GM23338 (cell line): ENCODE measurements at places on chromosomes 12 and 14. TPM values are rescaled to one million over a fixed set of nuclear protein-coding genes. Genes with fewer than 3 reads are reported as not detected.
A peak's percentile ranks its signal among the peaks of the same experiment; 100 is the strongest.

GRCh38 chr14:55075628-55076175, 24.3 kb downstream of the MAPK1IP1L start:
- no peak for DNase-seq

DNA sequence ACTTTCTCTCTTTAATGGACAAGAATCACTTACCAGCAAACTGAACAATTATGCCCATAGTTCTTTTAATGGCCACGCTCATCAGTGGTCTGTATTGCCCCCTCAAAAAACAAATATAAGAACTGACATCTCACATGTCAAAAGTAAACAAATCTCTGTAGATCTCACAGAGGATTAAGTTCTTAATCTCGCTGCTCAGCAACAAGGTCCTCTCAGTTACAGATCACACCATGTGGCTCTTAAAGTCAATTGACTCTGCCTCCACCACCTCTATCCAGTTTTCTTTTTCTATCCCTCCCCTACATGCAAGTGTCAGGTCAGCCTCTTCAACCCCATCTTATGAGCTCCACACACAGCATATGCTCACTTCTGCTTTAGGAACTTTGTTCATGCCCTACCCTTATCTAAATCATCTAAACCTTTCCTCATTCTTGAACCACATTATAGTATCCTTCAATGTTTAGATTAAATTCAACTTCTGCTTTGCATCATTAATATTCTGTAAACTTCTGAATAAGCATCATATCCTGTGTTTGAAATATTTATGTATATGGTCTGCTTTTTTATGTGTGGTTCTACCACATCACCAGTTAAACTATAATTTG, 7.2 kb downstream of the ADAM20 start:
- no peak for DNase-seq

DNA sequence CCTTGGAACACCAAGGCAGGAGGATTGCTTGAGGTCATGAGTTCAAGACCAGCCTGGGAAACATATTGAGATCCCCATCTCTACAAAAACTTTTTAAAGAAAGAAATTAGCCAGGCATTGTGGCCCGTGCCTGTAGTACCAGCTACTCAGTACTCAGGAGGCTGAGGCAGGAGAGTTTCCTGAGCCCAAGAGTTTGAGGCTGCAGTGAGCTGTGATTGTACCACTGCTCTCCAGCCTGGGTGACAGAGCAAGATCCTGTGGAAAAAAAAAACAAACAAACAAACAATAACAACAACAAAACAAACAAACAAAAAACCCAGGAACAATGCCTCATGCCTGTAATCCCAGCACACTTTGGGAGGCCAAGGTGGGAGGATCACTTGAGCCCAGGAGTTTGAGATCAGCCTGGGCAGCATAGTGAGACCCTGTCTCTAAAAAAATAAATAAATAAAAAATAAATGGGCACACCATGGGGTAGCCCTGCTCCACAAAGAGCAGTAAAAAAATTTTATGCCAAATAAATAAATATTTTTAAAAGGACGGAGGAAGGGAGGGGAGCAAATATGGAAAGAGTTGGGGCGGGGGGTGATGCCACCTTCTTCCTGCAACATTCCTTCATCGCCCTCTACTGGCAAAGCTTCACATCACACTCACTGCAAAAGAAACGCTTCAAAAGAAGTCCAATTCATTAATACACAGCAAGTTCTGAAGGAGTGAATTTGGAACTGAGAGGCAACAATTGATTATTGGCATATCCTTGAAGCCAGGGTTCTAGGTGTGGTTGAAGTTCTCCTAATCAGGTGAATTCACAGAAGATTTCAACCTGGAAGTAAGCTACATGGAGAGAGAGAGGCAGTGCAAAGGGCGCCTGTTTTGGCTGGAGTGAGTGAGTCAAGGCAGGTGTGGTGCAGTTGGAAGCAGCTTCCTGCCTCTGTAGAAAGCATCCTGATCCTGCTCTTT, 8.8 kb upstream of the GNPTAB start:
- peak; percentile 80 for DNase-seq

DNA sequence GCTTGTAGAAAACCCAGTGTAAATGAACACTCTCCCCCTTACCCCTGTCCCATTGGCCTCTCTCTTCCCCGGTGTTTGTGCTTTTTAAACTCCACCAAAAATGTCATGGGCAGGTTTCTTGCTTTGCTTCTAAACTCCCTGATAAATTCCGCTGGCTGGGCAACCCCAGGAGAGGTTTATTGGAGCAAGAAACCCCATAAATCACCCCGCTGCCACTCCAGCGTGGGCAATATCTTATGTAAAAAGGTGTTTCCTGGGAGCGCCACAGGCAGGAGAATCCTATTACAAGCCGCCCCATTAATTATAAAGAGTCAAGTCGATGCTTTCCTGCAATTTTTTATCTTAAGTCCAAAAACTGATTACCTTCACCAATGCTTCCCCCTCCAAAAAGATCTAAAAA, 22.8 kb downstream of the LHX5 start:
- no peak for DNase-seq

DNA sequence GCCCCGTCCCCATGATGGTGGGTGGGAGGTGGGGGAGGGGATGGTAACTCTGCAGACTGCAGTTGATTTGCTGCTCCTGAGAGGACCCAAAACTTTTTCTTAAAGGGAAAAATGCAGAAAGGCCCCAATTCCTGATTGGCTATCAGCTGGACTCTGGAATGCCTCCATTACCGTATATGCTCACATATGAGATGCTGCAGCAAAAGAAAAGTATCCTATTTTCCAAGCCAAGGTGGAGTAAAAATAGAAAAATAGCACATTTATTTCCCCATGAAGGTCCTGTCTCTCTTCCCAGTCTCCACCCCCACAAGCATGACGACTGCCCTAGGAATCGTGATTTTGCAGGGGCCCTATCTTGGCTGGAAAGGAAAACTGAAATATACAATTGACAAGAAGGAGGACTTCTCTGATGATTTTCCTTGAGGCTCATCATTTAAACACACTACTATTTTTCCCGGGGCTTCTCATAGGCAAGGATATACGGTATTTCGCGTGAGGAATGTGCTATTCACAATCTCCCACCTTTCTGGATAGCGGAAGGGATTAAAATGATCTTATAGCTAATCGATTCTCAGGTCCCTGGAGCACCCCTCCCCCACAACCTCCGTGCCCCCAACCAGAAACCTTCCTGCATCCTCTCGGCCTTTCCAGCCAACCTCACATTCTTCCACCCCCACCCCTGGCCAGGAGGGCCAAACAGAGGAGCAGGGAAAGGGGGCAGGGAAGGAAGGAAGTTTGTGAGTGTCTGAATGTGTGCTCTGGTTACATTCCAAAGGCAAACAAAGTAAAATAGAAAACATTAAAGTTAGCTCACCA, 138.9 kb upstream of the CCND2 start:
- peak; percentile 97 for DNase-seq

DNA sequence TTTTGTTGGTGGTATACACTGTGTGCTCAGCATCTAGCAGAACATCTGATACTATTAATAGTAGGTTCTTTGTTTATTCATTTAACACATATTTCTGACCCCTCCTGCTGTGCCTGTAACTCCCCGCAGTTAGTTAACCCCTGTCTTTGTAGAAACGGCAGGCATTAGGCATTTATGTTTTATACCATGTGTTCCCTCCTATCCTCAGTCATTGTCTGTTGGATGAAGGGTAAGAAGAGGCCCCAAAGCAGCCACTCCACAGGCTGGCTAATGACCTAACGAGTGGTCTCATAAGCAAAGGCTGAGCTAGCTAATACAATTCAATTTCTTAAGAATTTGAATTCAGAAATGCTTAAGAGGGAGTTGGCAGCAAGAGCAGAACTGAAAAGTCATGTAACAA, 170.8 kb downstream of the TMX1 start:
- DNase-seq: no peak

DNA sequence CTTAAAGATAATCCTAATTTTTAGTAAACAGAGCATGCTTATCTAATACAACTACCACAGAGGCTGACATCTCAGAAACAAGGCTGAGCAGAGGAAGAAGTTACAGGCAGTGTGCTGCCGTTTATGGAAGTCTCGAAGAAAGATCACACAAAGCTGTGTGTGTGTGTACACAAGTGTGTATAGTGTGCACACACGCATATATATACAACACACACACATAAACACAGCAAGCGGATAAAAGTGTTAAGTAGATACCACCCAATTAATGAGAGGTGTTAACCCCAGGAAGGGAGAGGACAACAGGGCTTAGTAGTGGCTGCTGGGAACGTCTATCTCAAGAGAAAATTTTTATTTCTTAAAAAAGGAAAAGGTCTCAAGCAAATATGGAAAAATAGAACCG, 15.3 kb downstream of the CCDC88C start:
- no peak for DNase-seq

- no peak for DNase-seq
Measured at GRCh38 chr12:115762936-115763335, 514.6 kb downstream of the MED13L start.

GRCh38 chr14:28130610-28131284, 635.8 kb upstream of the FOXG1 start:
- DNase-seq: no peak

GRCh38 chr12:52679875-52680274, 332 bp downstream of the KRT1 start:
- no peak for DNase-seq

DNA sequence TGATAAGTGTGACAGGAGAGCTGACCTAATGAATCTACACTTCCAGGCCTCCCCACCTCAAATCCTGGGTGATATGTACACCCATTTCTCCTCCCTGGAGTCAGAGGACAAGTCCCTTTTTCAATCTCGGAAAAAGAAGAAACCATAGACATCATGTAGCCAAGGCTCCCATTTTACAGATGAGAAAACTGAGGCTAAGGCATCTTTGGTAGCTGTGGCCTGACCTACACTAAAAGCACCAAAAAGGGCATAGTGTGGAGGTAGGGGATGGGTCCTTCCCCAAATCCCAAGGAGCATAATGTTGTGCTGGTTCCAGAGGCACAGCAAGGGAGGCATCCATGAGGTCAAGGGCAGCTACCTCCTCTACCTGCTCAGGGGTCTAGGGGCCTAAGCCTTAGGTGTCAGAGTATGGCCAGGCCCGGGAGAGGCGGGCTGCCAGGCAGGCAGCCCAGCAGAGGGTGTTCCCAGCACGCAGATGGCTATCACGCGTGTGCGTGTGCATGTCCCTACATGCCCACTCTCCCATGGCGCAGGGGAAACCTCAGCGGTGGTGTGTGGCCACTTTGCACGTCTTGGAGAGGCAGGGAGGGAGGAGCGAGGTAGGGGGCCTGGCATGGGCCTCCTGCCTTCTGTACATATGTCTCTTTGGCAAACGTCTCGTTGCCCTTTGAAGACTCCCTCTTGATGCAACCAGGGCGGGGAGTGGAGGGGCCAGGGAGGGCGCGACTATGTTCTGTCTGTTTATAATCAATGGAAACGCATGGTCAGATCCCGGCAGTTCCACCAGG, 2.5 kb downstream of the PGF start:
- DNase-seq: no peak

- DNase-seq: no peak
Measured at GRCh38 chr14:53247596-53248370, 94.7 kb upstream of the DDHD1 start.

DNA sequence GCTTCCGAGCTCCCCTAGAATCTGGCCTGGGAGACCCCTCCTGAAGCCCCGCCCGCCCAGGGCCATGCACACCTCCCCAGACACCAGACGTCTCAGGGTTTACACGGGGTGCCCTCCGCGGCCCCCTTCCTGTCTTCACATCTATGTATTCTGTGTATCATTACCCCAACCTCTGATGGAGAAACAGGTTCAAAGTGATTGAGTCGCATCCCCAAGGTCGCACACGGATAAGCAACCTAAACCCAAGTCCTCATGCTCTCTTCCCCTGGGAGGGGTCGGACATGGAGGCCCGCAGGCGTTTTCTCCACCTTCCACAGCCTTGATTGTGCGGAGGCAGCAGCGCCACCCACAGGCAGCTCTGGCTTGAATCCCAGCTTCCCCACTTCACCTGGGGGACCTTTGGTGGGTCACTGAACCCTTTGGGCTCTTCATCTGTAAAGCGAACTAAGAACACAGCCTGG, 237.3 kb downstream of the BCL11B start:
- peak; percentile 69 for DNase-seq

DNA sequence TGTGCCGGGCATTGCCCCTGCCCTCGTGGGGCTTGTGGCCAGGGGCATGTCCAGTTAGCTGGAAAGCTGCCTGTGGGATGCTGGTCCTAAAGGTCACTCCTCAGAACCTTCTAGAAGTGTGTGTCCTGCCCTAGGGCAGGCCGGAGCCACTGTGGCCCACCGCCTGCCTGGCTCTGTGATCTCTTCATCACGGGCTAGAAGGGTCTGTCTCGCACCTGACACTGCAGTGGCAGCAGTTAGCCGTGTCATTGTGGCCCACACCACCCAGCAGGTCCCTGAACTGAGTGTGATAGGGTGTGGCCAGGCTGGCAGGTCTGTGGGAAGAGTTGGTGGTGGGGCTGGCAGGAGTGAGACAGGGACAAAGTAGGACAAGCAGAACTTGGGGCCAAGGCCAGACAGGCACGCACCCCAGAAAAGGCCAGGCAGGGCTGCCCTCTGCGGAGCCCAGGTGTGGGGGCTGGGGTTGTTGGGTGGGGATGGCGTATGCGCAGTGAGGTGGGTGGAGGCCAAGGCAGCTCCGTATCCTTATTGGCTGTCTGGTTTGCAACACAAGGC, 41.2 kb downstream of the ADGRD1 start:
- DNase-seq: no peak

DNA sequence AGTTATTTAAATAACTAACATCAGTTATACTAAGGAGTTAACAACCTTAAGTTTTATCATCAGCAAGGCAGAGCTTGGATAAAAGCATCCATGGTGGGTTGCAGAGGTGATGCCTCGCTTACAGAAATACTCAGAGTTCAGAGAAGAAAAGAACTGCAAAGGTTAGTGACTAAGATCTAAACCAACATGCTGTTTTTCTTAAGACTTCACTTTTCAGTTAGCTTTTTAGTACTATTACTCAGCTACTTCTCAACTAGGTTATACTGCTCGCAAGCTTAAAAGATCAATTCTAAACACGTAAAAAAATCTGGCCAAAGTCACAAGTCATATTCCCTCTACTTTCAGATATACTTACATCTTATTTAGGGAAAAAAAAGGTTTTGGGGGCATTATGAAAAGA, 2.8 kb downstream of the PPP1CC start:
- no peak for DNase-seq

- no peak for DNase-seq
Measured at GRCh38 chr12:75447691-75448393, 32.7 kb upstream of the GLIPR1 start.

DNA sequence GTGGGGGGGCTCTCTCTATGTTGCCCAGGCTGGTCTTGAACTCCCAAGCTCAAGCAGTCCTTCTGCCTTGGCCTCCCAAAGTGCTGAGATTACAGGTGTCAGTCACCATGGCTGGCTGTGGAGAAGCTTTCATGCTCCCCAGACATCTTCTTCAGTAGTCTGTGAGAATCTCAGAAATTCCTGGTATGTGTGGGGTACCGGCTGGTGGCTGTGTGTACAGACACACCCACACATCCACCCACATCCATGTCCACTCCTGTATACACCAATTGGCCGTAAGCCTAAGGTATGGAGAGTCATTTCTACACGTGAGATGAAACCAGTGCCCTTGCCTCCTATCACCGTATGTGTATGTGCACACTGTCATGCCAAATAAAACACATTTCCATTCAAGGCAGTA, 27.8 kb downstream of the GPRC5D start:
- DNase-seq: no peak

- no peak for DNase-seq
Measured at GRCh38 chr14:44428231-44428945, 78.7 kb downstream of the FSCB start.

- no peak for DNase-seq
Measured at GRCh38 chr12:120157678-120158077, 36.8 kb downstream of the GCN1 start.

Gene TCTN2
- total RNA-seq: 6.0 and 6.8 TPM in 2 replicates

Gene CLEC9A
- not detected in 2 replicates for total RNA-seq

Gene FSCB
- total RNA-seq: 0.07 and 0.12 TPM in 2 replicates

Gene C1RL
- 8.8 and 10.0 TPM in 2 replicates for total RNA-seq

Gene PTPRQ
- not detected in 2 replicates for total RNA-seq

Gene LMNTD1
- not detected in 2 replicates for total RNA-seq

Gene B4GALNT1
- total RNA-seq: 2.4 and 2.8 TPM in 2 replicates

Gene SDSL
- not detected in 2 replicates for total RNA-seq

Gene CMKLR1
- 1.6 and 2.6 TPM in 2 replicates for total RNA-seq
